Left cardiac atrium (tissue), 4 donors: ENCODE measurements at places on chromosomes 5 and 9. TPM values are rescaled to one million over a fixed set of nuclear protein-coding genes. Genes with fewer than 3 reads are reported as not detected.

- DNase-seq, result no peak
Observed at GRCh38 chr5:84017523-84018172, 297.0 kb upstream of the HAPLN1 start.

Gene FABP6
- 0.68 TPM for total RNA-seq

DNA sequence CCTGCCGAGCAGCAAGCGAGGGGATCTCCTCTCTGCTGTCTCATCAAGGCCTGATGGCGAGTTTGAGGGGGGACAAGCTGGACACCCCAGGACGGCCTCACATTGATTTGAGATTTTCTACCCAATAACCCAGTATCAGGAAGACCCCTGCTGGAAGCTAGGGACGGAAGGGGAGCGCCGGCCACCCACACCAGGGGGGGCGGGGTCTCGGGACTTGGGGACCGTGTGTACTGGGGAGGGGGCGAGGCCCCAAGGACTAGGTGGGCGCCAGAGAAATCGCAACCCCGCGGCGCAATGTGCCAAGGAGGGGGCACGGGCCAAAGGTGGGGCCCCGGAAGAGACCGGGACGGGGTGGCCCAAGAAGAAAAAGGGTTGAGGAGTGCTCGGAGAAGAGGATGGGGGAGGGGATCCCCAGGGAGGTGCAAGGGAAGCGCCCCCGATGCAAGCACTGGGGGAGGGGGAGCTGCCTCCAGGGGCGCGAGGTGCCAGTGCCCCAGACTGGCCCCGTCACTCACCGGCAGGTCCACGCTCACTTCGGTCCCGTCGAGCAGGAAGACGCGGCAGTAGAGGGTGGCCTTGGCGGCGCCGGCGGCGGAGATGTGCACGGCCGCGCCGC is 1.1 kb downstream of the EPB41L4B start:
- peak; percentile 35 for DNase-seq

DNA sequence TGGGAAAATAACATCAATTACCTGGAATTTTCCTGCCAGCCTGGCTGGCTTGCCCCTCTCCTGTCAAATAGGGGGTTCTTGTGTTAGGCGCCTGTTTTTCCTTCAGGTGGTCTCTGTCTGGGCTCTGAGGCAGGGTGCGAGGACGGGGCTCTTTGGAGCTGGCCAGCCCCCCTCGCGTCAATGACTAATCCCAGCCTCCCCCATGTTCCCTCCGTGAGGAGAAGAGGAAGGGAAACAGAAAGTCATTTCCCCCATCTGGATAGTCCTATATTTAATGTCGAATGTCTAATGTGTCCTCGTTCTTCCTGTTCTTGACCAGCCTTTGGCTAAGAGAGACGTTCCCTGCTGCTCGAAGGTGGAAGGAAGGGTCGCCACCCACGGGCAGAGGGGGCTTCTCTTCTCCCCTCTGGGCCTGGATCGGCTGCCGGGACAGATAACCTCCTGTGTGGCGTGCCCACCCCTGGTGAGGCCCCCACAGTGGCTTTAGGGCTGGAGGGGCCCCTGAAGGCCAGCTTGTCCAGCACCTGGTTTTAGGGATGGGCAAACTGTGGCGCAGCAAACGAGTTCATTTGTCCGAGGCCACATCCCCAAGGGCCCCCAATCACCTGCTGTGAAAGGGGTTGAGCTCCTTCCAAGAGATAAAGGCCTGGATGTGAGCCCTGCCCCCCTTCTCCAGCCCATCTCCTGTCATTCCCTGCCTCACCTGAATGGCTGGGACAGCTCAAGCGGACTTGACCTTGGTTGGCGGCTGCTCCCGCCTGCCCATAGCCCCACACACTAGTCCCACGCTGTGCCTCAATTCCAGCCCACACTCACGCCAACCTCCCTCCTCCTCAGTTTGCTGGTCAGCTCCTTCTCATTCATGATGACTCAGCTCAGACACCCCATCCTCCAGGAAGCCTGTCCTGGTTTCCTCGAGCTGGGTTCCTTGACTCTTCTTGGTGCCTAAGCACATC is 35.9 kb upstream of the UNC5A start:
- DNase-seq, result no peak

Gene TXNDC8
- total RNA-seq, result not detected

Gene C1QTNF2
- 2.3 TPM for total RNA-seq

GRCh38 chr5:35476797-35477196 is 140.9 kb upstream of the SPEF2 start:
- DNase-seq, result no peak

DNA sequence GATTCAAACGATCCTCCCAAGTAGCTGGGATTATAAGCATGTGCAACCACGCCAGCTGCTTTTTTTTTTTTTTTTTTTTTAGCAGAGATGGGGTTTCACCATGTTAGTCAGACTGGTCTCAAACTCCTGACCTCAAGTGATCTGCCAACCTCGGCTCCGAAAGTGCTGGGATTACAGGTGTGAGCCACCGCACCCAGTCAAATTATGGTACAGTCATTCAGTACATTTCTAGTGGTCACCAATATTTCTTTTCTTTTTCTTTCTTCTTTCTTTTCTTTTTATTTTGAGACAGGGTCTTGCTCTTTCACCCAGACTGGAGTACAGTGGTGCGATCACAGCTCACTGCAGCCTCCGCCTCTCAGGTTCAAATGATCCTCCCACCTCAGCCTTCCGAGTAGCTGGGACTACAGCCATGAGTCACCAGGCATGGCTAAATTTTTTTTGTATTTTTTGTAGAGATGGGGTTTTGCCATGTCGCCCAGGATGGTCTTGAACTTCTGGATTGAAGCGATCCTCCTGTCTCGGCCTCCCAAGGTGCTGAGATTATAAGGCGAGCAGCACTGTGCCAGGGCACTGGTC is 25.4 kb upstream of the DCP2 start:
- no peak for DNase-seq

DNA sequence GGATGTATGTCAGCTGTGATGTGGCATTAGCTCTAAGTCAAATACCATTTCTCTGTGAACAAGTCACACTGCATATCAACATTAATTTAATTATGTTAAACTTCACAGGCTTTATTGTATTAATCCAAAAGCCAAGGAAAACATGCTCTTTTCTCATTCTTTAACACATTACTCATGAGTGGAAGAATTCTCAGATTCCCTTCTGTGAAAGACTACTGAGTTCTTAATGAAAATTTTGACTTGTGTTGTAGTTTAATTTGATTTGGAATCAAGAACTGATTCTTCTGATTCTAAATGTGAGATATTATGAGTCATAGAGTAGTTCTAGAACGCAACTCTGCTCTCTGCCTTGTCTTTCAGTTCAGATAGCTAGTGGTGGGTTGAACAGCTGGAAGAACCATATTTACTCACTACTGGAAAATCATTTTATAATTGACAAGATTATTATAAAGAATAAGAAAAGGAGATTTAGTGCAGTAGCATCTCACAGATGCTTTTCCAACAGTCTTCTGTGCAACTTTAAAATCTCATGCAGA is 90.6 kb downstream of the VCAN start:
- no peak for DNase-seq

- DNase-seq, result peak; percentile 84
Observed at GRCh38 chr5:132829742-132830435, 558 bp downstream of the SHROOM1 start.

Gene SPDL1
- total RNA-seq, result 4.4 TPM

DNA sequence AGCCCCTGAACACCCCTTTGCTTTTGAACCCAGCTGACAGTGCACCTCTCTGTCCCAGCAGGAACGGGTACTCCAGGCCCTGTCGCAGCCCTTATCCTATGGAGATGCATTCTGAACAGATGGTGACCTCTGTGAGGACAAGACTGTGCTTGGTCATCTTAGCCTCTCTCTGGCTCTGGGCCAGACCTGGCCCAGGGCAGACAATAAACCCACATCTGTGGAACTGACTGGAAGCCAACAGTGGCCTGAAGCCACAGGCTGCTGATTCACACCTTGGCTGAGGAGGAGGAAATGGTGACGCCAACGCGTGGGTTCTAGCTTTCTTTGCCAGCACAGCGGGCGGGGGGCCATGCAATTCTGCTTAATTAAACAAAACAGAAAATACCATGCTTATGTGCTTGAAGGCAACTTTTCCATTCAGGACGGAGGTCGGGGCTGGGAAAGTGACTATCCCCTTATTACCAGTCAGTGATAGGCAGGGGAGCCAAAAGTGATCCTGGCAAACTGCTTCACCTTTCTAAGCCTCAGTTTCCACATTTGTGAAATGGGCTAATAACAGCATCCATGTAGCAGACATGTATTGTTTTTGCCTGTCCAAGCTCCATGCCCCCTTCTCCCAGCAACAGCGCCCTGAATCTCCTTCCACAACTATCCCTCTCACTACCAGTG is 10.8 kb downstream of the SH3PXD2B start:
- peak; percentile 92 for DNase-seq

DNA sequence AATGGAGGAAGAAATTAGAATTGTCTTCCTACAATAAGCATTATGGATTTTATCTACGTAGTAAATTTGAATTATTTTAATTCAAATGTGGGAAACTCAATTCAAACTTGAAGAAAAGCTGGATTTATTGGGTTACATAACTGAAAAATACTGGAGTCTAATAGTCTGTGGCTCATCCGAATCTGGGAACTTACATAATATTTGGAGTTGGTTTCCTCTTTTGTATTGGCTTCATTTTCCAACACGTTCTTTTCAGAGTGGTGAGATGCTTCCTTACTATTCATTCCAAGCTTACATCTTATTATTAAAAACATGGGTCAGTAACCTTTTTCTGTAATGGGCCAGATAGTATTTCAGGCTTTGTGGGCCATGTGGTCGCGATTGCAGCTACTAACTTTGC is 164.8 kb downstream of the ARHGAP26 start:
- DNase-seq, result no peak

- peak; percentile 96 for DNase-seq
Observed at GRCh38 chr9:36148311-36149051, 11.9 kb downstream of the GLIPR2 start.

Gene DOK3
- 9.0 TPM for total RNA-seq

Gene SLC34A3
- total RNA-seq, result not detected

Gene ADRB2
- 5.8 TPM for total RNA-seq

DNA sequence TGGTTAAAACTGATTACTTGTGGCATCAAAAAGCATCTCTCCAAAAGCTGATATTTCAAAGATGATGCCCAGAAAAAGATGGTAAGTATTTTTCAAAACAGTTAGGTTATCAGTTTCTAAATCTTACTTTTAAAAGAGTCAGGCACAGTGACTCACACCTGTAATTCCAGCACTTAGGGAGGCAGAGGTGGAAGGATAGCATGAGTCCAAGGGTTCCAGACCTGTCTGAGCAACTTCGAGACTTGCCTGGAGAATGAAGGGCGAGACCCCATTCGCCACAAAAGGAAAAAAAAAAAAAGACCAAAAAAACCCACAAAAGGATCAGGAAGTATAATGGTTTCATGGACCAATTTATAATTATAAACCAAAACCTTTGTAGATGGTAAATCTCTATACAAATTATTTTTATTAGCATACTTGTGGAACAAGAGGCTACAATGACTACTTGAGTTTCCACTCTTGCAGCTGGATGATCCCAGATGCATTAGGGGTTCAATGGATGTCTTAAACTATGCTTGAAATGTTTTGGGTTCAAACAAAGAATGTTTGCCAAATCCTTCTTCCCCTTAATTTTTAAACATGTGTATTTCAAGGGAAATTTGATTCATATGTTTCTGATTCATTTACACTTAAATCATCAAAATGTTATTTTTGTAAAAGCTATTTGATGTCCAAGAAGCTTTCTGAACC is 96.1 kb downstream of the ADAMTSL1 start:
- no peak for DNase-seq

Gene GRIN3A
- total RNA-seq, result not detected

DNA sequence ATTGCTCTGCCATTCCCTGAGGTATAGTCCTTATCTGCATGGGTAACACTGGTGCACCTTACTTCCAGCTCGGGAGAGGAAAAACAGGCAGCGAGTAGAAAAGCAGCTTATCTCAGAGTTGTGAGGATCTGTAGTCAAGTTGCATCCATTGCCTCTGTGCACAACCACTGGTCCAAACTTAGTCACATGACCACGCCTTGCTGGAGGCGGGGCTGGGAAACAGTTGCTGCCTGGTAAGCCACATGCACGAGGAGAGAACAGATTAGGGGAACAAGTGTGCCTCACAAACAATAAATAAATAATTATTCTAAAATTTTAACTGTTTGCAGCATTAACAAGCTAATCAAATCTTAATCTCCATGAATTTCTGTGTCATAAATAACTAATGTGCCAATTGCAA is 18.6 kb downstream of the ZNF622 start:
- no peak for DNase-seq

DNA sequence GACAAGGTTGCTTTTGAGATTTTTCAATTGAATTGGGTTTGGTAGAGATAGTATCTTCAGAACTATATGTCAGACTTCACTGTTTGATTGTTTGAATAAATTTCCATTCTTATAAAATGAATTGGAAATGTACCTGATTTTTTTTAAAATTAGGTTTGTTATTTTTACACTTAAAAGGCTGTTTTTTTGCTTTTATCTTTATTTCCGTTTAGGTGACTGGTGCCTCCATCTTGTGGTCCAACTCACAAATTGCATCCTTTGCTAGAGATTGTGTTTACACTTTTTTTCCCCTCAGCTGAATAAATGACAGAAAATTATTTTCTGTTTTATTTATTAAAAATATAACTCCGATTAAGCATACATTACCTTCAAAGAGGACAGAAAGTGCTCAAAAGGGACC is 15.6 kb downstream of the NDUFAF2 start:
- DNase-seq, result no peak

Gene HTR4
- 8.8 TPM for total RNA-seq

Gene NR5A1
- not detected for total RNA-seq

DNA sequence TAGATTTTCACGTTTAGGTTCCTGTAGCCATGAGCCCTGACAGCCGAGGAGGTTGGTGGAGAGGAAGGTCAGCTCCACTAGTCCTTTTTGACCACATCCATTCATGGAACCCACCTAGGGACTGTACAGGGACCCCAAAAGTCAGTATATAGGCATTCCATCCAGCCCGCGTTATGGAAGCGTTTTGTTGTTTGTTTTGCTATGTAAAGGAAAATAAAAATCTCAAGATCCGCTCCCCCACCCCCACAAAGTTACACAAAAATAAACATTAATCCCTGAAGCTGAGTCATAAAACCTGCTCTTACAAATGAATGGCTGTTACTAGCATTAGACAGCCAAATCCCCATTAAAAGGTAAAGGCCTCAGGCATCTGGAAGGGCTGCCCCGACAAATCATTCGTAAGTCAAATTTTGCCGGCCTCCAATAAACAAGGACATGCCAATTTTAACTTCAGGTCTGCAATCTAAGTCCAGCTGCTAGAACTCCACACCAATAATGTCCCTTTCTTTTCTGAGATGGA is 292.9 kb downstream of the MED10 start:
- DNase-seq, result no peak

GRCh38 chr5:2493356-2493755 is 258.1 kb downstream of the IRX2 start:
- no peak for DNase-seq

DNA sequence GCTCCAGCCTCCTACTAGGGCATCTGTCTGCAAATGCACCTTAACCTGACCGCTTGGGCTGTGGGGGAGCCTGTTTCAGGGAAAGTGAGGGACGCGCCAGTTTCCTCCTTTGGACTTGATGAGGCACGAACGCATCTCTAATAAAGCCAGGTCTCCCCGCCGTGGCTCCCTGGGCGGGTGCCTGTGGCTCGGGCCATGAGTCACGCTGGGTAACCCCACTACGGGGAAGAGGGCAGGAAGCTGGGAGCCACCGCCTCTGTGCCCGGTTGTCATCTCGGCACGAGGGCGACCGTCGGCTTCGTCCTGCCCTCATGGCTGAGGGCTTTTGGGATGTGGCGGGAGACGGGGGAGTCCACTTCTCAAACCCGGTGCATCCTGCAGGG is 12.1 kb downstream of the NOTCH1 start:
- peak; percentile 75 for DNase-seq
